ENCODE measurements at places on chromosomes 3 and 15.

DNA sequence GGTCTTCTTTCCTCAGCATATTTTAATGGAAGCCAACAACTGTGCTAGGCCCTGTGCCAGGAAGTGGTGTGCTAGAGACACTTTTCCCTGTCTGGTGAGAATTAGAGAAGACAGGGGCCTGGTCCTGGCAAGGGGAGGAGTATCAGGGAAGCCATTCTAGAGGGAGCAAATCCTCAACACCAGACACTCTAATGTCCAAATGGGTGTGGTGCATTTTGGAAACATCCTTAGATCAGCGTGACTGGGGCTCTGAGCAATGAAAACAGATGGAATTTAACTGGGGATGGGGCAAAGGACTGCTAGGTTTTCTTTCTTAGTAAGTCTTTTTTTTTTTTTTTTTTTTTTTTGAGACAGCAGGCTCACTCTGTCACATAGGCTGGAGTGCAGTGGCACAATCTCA lies 7.7 kb upstream of the VPS18 start:
- no peak overlapping the region for H3K4me3 ChIP-seq
- H3K27me3 ChIP-seq = no peaks in the 10 kb centered on the region
- no peak overlapping the region for H3K27ac ChIP-seq
- no peak for DNase-seq

DNA sequence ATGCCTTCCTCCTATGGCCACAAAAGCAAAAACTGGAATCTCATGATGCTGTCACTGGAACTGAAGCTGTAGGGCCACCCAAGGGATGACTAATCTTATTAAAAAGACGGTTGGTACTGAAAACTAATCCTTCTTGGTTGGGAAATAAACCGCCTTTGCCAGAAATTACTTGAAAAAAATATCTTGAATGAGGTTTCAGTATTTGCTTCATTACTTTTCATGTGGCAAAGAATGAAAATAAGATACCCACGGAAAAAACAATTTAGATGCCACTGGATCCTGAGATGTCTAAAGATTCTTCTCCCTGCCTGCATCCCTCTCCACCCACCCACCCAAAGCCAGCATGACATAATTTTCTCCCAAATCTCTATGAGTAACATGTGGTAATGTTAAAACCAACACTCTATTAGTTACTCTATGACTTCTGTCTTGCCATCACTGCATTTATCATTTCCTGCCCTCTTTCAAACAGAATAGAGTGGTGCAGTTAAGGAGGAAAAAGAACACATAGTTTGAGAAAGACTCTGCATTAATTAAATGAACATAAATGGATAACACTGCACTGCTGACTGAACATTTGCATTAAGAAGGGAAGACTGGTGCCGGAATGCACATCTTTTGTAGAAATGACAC lies 111.8 kb upstream of the DPH6 start:
- H3K36me3 ChIP-seq = no peaks in the 10 kb centered on the region
- H3K4me3 ChIP-seq = no peak overlapping the region
- no peak for DNase-seq
- H3K27me3 ChIP-seq = no peaks in the 10 kb centered on the region
- H3K27ac ChIP-seq = no peak overlapping the region

GRCh38 chr15:33547876-33548275 lies 237.1 kb downstream of the RYR3 start:
- no peak overlapping the region for H3K27ac ChIP-seq
- H3K27me3 ChIP-seq = no peaks in the 10 kb centered on the region
- no peak overlapping the region for H3K4me3 ChIP-seq
- no peaks in the 10 kb centered on the region for H3K4me1 ChIP-seq
- H3K36me3 ChIP-seq = no peaks in the 10 kb centered on the region

- no peaks in the 10 kb centered on the region for H3K36me3 ChIP-seq
- H3K27me3 ChIP-seq = no peaks in the 10 kb centered on the region
- no peak overlapping the region for H3K4me3 ChIP-seq
- no peaks in the 10 kb centered on the region for H3K4me1 ChIP-seq
- H3K27ac ChIP-seq = no peak overlapping the region
Observed at GRCh38 chr15:92025706-92026270, 172.3 kb downstream of the SLCO3A1 start.

DNA sequence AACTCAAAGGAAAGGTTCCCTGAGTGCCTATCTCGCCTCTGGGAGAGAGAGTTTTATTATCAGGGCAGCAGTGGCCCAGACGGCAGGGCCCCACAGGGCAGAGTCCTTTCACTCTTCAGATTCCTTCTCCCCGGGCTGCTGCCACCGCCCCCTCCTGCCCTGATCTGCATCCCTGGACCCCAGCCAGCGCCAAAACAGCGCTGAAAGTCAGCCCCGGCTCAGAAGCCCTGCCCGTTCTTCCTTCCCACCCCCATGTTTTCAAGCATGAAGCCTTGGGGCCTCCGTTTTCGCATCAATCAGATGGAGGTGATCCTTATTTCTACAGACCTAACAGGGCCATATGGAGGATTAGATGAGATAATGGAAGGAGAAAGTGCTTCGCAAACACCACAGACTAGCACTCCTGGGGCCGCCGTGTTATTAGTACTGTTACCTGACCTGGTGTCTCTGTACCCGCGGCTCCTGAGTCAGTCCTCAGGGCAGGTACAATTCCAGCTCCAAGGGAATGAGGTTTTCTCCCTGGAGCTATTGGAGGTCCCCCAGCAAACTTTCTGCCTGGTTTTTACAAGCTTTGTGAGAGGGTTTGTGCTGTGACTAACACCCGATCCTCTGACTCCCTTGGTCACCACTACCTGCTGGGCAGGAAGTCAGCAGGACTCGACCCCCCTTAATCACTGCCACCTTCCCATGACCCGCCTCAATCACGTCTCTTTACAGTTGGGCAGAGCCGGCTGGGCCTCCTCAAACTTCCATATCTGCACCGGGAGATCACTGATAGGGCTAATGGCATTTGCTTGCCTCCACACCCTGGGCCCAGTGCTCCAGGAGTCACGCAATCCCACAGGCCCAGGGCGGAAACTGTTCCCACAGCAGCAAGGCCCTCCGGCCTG lies 39.5 kb upstream of the TSEN2 start:
- no peak overlapping the region for H3K4me3 ChIP-seq
- DNase-seq = peak; percentile 80
- H3K27ac ChIP-seq = peak overlapping the region; percentile 92
- H3K36me3 ChIP-seq = no peaks in the 10 kb centered on the region

DNA sequence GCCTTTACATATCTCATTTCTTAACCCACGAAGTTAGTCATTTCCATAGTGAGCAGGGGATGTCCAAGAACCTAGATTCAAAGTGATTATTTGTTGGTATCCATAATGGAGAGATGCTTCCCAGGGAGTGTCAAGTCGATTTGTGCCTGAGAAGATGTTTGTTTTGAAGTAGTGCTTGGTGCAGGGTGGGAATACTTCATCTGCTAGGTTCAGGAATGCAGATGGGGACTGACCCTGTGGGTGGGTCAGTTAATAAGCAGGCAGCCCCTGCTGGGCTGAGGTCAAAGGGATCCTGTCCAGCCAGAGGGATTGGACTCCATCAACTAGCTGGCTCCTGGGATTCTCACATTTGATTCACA lies 44.1 kb upstream of the VILL start:
- H3K4me1 ChIP-seq = peaks cover 39% of the 10 kb centered on the region
- peak overlapping the region; percentile 69 for H3K27ac ChIP-seq
- no peak for DNase-seq

DNA sequence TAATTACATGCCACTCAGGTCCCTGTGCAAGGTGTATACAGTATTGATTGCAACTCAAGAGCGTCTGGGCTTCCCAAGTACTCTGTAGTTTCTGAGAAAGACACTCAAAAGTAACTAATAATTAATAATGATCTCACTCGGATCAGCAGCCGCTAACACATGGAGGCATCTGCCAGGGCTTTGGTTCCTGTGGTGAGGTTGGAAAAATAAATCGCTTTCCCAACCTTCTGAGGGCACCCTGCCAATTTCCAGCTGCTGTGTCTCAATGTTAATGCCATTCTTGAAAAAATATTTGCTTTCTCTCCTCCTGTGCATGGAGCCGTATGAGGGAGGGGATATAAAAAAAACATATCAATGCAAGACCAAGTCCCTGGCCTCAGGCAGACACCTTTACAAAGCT lies 116.5 kb upstream of the SLC2A2 start:
- H3K27me3 ChIP-seq = no peaks in the 10 kb centered on the region
- no peak overlapping the region for H3K27ac ChIP-seq
- no peaks in the 10 kb centered on the region for H3K4me1 ChIP-seq
- H3K36me3 ChIP-seq = no peaks in the 10 kb centered on the region

DNA sequence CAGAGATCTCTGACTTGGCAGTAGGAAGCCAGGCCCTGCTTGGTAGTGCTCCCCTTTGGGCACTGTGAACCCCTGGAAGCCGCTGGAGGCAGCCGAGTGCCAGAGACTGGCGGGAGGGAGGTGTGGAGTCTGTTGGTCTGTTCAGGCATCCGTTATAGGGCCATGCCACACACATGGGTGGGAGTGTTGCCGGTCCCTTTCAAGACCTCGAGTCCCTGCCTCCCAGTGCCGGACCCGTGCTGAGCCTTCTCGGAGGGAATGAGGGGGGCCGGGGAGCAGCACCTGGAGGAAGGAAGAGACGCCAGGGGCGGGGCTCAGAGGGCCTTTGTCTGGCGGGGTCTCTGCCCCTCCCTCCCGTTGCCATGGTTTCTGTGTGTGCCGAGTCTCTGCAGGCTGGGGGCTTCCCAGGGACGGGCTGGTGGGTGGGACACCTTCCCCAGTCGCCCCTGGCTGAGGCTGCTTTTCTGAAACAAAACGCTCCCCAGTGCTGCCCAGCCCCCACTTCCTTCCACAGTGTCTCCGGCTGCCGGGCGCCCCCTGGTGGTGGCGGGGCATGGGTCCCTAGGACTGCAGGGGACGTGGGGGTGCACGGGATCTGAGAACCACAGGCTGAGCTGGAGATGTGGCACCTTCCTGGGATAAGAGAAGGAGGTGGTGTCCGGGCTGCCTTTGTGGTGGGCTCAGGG lies 10.0 kb downstream of the GNAI2 start:
- no peaks in the 10 kb centered on the region for H3K27me3 ChIP-seq
- DNase-seq = peak; percentile 90
- peaks cover 8% of the 10 kb centered on the region for H3K4me1 ChIP-seq
- H3K27ac ChIP-seq = peak overlapping the region; percentile 55

DNA sequence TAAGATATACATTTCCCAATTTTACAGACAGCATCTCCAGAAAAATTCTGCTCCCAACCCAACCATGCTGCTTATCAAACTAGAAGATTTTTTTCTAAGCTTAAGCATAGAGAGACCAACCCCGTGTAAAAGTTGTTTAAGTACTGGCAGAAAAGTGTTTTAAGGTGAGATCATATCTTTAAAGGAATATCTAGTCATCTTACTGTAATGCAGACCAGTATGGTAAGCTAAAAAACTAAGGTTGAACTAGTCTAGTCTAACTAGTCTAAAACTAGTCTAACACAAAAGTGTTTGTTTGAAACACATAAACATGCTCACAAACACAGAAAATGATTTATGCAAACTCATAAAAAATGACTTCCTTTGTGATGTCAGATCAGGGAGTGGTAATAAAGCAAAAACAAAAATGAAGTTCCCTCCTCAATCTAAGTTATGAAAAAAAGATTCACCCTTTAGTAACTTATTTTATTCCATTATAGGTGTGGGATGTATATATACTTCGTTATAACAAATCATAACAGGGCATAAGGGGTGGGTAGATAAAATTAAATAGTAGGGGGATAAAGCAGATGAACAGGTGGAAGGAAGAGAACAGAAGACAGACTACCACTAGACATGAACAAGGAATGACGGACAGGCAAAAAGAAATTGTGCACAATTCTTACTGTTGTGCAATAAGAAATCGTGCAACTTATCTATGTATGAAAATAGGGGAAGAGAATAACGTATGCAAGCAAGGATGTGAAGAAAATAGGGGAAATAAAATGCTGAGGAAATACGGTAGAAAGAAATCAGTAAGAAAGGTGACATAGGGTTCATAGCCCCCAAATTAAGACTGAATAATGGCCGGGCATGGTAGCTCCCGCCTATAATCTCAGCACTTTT lies 10.0 kb downstream of the MYO5A start:
- no peaks in the 10 kb centered on the region for H3K4me1 ChIP-seq
- H3K4me3 ChIP-seq = no peak overlapping the region
- no peaks in the 10 kb centered on the region for H3K27me3 ChIP-seq
- no peak overlapping the region for H3K27ac ChIP-seq
- no peak for DNase-seq

DNA sequence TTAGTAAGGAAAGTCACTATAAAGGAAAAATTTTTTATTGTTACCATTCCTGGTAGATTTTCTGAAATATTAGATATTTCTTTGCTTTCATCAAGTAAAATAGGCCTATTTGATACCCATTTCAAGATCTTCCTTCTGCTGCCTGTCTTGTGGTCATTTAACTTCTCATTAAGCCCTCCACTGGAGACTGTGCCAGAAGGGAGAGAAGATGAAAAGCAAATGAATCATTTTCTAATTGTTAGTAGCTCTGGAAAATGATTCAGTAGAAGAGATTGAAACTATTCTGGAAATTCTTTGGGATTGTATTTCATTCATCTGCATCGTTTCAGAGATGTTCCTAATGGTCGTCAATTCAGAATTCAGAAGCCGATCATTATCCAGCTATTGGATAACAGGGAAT lies 3.2 kb downstream of the KCTD6 start:
- H3K36me3 ChIP-seq = no peaks in the 10 kb centered on the region
- H3K27me3 ChIP-seq = no peaks in the 10 kb centered on the region
- H3K4me1 ChIP-seq = peaks cover 16% of the 10 kb centered on the region
- DNase-seq = no peak
- H3K4me3 ChIP-seq = no peak overlapping the region
